Bronchial epithelial cell (primary cell): ENCODE measurements at places on chromosomes 5 and 9. TPM values are rescaled to one million over a fixed set of nuclear protein-coding genes. Genes with fewer than 3 reads are reported as not detected.
A peak's percentile ranks its signal among the peaks of the same experiment; 100 is the strongest.

- no peak for DNase-seq
Observed at GRCh38 chr5:12332480-12332879, 428.2 kb upstream of the CTNND2 start.

DNA sequence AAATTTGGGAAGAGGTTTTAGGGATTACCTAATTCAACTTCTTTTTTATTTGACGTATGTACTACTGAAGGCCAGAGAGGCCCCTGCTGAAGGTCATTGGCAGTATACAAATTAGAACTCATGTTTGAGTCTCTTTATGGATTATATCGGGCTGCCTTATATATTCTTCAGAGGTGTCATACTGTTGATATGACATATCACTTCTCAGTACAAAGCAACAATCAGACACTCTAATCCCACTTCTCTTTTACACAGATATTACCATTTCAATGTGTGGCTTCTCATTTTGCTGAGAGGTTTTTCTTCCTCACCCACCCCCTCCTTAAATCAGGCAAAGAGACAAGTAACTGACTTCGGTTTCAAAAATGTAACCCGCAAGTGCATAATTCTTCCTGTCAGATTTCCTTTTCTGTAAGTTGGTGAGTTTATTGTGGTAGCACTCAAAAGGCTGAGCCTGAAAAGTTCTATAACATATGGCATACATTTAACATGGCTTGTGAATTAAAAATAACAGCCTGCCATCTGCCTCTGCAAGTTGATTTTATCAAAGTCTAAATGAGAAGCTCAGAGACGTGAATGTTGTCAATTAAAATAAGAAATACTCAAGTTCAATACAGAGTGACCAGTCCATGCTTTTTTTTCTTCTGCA is 163.6 kb upstream of the RORB start:
- DNase-seq: no peak

DNA sequence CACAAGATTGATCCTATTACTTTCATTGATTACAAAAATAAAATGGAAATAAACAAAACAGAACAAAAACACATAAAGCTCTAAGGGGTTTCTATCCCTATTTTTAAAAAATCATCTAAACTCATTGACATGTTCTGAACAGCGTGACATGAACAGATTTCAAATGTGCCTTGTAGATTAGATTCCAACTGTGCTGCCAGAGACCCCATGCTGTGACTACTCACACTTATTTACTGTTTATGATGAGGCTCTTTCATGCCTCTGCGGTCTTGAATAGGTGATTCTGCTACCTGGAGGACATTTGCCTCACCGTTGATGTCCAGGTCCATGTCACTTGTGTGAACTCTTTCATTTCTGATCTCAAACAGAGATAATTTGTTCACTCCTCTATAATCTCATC is 990.2 kb downstream of the CDH12 start:
- DNase-seq: no peak

GRCh38 chr5:115558388-115558956 is 13.9 kb upstream of the FEM1C start:
- peak; percentile 20 for DNase-seq

- DNase-seq: no peak
Observed at GRCh38 chr9:91146391-91147019, 215.2 kb downstream of the AUH start.

DNA sequence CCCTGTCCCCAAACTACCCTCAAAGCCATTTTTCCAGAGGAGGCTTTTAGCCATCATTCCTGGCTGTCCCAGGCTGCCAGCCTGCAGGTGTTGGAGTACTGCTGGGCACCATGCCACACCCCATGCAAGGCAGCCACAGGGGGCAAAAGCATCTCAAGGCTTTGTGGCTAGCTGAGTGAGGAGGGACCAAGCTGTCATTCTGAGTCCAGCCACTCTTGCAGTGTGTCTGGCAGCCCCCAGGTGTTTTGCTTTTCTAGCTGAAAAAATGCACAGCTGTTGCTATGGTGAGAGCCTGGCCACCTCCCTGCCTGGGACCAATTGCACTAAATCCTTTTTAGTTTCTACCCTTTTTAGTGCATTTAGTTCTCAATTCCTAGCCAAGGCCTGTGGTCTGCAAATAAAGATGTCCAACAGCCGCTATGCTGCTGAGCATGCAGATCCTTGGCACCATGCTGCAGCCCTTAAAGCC is 50.4 kb upstream of the PTGS1 start:
- DNase-seq: no peak

DNA sequence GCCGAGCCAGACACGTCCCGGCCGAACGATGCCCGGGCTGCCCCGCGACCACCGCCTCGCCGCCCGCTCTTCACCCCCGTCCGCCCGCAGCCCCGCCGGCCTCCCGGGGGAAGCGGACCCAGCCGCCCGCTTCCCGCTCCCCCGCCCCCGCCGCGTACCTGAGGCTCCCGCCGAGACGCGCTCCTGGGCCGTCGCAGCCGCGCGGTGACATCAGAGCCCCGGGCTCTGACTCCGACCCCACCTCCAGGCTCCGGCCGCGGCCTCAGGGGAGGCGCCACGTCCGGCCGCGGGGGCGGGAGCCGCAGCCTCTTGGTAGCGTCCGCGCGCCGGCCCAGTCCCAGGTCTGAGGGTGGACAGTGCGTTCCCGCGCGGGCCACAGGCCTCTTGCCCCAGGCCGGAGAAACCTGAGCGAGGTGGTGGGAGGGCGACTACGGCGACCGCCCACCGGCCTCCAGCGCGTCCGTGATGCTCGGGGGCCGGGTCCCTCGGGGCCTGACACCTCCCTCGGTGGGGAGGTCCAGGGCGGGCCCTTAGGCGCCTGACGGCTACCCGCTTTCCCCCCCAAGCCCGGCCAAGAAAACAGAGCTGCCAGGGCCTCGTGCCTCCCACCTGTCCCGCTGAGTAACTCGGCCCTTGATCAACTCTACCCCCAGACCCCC is at the start of gene SHROOM1:
Gene SHROOM1 (minus strand): TSS at position 212 of the 659 bp plus-strand sequence. CDS start 4,507 bp downstream, outside the sequence.
- no peak for DNase-seq

DNA sequence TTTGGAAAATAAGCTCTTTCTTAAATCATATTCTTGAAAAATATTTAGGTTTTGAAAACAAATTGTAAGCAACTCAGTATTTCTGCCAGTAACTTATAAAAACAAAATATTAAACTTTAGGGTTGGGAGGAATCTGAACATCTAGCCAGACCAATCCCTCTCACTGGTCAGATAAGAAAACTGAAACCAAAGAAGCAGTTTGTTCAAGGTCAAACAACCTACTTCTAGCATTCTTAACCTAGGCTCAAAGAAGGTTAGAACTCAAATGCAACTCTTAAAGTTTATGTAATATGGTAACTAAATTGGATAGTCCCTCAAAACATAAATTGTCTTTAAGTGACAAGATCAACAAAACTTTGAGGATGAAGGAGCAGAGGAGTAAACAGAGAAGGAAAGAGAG is 374.9 kb upstream of the TNC start:
- DNase-seq: no peak

- DNase-seq: no peak
Observed at GRCh38 chr5:68028131-68028727, 187.3 kb upstream of the PIK3R1 start.

DNA sequence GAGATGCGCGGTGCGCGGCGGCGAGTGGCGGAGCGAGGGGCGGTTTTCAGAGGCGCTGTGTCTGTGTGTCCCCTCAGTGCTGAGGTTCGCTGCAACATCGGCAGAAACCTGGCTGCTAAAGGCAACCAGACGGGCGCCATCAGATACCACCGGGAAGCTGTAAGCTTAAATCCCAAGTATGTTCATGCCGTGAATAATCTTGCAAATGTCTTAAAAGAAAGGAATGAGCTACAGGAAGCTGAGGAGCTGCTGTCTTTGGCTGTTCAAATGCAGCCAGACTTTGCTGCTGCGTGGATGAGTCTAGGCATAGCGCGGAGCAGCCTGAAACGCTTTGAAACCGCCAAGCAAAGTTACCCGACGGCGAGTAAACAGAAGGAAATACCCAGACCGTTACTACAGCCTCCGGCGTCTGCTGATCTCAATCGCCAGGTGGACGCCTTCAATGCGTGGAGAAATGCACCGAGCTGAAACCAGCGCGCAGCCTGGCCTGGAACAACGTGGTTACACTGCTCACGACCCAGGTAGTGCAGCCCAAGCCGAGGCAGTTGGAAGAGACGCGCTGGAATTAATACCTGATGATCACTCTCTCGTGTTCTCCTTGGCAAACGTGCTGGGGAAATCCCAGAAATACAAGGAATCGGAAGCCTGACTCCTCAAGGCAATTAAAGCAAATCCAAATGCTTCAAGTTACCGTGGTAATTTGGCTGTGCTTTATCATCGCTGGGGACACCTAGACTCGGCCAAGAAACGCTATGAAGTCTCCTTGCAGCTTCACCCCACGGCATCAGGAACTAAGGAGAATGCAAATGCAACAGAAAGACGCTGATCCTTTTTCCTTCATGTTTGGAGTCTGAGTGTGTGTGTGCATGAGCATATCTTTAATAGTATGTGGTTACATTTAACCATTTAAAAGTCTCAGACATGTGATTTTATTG is 15.9 kb downstream of the OR2V1 start:
- DNase-seq: peak; percentile 65

DNA sequence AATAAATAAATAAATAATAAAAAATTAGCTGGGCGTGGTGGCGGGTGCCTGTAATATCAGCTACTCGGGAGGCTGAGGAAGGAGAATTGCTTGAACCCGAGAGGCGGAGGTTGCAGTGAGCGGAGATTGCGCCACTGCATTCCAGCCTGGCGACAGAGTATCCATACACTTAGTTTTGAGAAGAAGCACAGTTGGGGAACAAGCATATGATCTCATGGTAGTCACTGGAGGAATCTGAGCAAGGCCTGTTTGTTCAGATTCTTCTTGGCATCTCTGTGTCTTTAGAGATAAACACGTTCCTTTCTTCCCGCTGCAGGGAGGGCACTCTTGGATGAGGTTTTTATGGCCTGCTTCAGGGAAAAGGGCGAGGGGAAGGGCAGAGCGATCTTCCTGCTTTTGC is 15.6 kb upstream of the DENND1A start:
- DNase-seq: no peak

DNA sequence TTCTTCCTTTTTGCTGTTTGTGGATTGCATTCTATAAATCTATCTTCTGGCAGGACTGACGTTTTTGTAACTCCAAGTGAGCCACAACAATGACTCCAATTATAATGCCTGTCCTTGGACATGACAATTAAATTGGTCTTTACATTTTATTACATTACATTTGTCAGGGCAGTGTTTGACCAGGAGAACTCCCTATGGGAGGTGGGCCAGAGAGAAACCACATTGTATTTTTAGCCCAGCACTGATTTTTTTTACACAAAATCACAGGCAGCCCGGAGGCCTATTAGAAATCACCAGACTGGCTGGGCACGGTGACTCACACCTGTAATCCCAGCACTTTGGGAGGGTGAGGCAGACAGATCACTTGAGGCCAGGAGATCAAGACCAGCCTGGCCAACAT is 99.1 kb upstream of the SMC5 start:
- DNase-seq: no peak

DNA sequence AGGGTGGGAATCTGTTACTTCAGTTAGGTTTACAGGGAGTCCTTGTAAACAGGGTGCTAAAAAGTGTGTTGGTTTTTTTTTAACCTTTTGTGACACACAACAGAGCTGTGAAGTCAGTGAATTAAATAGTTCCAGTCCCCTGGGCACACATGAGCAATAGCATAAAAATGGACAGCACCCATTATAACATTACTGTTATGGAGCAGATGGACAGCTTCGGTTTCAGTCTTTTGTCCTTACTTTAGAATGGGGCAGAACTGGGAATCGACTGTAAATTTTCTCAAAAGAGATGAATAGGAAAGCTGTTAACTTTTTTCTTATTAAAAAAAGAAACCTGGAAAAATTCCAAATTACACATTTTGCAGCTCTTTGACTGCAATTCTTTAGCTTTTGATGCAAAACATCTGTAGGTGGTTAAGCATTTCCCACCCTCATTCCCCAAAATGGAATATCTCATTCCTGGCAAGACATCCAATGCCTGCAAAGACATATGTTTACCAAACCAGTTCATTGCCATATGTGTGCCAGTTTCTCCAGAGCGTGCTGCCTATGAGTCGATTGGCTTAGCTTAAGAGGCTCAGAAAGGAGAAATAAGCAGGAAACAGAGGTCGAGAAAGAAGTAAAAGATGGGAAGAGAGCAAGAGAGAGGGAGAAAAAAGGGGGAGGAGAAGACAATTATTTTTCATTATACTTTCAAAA is 212.3 kb upstream of the TMEM161B start:
- no peak for DNase-seq

- DNase-seq: no peak
Observed at GRCh38 chr9:6557883-6558616, 87.5 kb downstream of the GLDC start.

- peak; percentile 26 for DNase-seq
Observed at GRCh38 chr5:64165500-64166200, at the start of gene RNF180. RNF180 (plus strand) TSS chr5:64165843; CDS start chr5:64200808, 34,965 bp downstream.

GRCh38 chr5:176596689-176597416 is 13.1 kb downstream of the GPRIN1 start:
- DNase-seq: peak; percentile 39

DNA sequence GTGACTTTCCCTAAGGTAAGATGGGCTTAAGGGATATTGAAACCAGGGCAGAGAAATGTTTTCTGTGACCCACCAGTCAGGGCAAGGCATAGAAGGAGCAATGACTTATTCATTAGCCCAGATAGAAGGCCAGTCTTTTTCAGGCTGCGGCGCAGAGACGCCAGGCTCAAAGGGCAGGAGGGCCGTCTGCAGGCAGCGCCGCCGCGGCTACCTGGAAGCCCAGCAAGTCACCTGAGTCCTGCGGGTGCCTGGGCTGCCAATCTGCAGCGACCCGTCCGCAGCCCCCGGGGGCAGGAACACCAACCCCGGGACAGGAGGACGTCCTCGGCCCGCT is 322 bp upstream of the SH3GL2 start:
- DNase-seq: no peak

GRCh38 chr5:2496126-2496525 is 255.4 kb downstream of the IRX2 start:
- DNase-seq: no peak

DNA sequence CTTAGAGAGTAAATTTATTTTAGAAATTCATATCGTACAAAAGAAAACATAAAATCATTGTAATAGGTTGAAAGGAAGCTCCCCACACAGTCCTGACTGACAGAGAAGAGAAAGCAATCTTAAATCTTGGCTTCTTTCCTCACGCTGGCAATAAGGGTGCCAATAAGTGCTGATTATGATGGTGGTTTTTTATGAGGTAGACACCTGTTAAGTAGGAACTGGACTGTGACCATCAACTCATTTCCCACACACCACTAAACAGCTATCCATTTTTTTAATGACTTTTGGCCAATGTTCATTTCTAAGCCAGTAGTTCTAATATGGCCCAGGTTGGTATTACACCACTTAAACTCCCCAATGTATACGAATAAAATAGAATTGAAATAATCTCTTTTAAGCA is 893.5 kb upstream of the NUDT12 start:
- no peak for DNase-seq

GRCh38 chr9:133430244-133430643 is 8.1 kb downstream of the ADAMTS13 start:
- no peak for DNase-seq

- peak; percentile 46 for DNase-seq
Observed at GRCh38 chr5:125798307-125798706, 624.9 kb upstream of the GRAMD2B start.

GRCh38 chr9:129250786-129251185 is 72.7 kb upstream of the IER5L start:
- DNase-seq: peak; percentile 48

- no peak for DNase-seq
Observed at GRCh38 chr9:2645569-2645968, 24.0 kb downstream of the VLDLR start.

The WDR31 gene
- 1.6 and 4.6 TPM in 2 replicates for total RNA-seq

The PHF2 gene
- total RNA-seq: 10.0 and 10.9 TPM in 2 replicates

The EGFLAM gene
- 0.13 and 0.53 TPM in 2 replicates for total RNA-seq

The ICE1 gene
- total RNA-seq: 17.4 and 19.7 TPM in 2 replicates

The C9orf57 gene
- not detected in 2 replicates for total RNA-seq

The SPATA31A6 gene
- total RNA-seq: not detected in 2 replicates

The MEIKIN gene
- total RNA-seq: not detected in 2 replicates

The LECT2 gene
- total RNA-seq: not detected in 2 replicates

The GLRA1 gene
- total RNA-seq: not detected in 2 replicates

The SPINK13 gene
- not detected in 2 replicates for total RNA-seq
